Progenitor cell of endocrine pancreas (in vitro differentiated cells): ENCODE measurements at places on chromosomes 12 and 14. TPM values are rescaled to one million over a fixed set of nuclear protein-coding genes. Genes with fewer than 3 reads are reported as not detected.
A peak's percentile ranks its signal among the peaks of the same experiment; 100 is the strongest.

DNA sequence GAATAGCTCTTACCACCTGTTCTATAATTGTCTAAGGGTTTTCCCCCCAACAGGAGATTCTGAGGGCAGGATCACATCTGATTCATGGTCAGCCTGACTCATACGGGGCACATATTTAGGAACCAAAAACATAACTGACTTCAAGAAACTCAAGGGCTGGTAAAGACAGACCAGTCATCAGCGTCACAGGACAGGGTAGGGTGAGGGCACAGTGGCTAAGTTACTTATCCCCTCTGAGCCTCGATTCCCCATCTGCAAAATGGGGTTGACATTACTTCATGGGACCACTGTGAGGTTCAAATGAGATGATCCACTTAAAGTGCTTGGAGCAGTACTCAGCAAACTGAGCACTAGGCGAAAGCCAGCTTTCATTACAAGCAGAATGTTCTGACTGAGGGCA is 606 bp downstream of the CINP start:
- DNase-seq: no peak

- DNase-seq: no peak
Measured at GRCh38 chr14:39342768-39343167, 89.5 kb downstream of the FBXO33 start.

GRCh38 chr14:92556255-92556741 is 42.7 kb downstream of the RIN3 start:
- no peak for DNase-seq

- no peak for DNase-seq
Measured at GRCh38 chr12:124809878-124810277, 53.8 kb downstream of the SCARB1 start.

DNA sequence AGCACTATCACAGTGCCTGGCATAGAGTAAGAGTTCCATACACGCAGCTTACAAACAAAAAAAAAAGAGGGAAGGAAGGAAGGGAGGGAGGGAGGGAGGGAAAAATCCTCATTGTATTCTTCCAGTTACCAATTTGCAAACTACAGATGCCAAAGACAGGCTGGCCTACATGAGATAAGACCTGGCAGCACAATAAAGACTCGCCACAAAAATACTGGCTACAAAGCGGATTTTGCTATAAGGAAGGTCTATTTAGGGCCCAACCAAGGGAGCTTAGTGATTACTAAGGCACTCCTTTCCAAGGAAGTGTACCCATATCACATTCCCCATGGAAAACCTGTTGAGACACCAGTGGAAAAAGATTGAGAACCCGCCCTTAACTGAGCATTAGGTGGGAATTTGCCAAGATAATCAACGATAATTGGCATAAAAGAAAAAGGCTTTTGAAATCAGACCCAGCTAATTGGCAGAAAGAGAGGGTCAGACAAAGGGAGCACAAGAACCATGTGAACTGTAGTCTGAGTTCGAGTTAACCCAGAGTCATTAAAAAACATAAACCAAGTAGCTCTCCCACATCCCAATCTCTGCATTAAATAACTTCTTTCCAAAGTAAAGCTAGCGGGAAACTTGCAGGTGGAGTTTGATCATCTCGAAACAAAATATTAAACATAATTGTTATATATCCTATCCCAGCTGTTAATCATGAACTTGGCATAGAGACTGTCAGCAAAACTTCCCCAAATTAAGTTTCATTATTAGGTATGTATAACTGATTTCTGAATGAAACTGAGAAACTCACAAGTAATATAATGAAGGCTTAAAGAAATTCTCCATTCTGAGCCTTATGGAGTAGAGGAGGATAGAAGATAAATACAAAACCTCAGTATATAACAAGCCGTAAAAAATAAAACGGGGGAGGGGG is 50.1 kb downstream of the PHLDA1 start:
- no peak for DNase-seq

GRCh38 chr12:42017051-42017450 is 127.6 kb downstream of the GXYLT1 start:
- DNase-seq: no peak

DNA sequence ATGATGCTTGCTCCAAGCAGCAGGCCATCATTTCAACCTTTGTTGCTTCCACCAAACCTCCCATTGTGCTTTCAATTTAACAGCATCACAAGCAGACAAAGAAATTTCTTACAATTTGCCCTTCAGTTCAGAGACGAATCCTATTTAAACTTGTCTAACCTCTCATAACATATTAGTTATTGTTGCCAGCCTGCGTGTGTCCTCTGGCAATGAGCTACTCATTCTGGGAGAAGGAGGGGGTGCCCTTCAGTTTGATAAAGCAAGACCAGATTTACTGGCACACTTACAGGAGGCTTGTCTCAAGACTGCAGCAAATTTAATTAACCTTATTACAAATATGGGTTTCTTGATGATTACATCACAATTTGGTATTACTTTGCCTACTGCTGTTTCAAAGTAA is 203.6 kb upstream of the SOX5 start:
- DNase-seq: no peak

DNA sequence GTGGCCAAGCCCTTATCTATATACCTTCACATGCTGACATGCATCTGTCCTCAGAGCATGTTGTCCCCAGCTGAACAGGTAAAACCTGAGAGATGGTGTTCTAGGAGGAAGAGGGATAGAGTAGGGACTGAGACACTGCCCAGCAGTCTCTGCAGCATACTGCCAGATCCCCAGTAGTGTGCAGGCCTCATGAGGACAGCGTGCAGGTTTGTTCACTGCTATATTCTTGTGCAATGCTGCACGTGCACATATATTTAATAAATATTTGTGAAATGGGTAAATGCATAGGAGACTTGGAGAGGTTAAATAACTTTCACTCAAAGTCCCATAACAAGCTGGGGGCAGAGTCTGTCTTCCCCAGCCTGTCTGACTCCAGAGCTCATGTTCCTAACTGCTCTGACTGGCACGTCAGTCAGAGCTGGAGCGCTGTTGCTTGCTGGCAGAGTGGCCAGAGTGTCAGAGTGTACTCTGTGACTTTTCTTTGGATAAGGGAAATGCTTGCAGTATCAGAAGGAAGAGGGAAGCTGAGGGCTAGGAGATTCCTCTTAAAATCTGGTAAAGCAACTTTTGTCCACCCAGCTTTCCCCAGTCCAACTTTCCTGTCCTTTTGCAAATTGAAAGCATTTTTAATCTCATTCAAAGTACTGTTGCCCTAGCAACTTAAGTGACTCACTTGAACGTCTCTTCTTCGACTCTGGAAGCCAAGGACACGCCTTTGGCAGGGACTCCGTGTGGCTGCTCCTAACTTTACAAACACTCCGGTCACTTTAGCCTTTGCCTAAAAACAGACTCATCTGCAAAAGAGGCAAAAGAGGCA is 14.9 kb upstream of the POLR3B start:
- no peak for DNase-seq

GRCh38 chr14:61527325-61528100 is 167.8 kb upstream of the HIF1A start:
- DNase-seq: no peak

- DNase-seq: peak; percentile 3
Measured at GRCh38 chr14:68627050-68627867, 165.6 kb downstream of the ZFP36L1 start.

DNA sequence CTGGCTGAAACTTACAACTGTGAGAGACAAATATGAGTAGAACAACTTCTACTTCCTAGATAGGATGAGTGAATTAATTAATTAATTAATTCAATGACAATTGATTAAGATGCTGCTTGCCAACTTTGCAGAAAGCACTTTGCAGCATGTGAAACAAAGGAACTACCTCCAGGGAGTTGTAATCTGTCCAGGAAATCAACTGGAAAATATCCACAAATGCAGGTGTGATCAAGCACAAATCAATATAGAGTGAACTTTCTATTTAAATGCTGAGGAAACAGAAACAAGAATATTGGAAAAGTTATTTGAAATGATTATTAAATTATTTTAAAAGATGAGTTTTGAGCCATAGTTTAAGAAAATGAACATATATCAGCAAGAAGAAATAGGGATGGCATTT is 163.9 kb upstream of the ARID2 start:
- DNase-seq: no peak

GRCh38 chr14:59308673-59309072 is 120.2 kb downstream of the DAAM1 start:
- no peak for DNase-seq

The OTUB2 gene
- 7.0 and 7.4 TPM in 2 replicates for total RNA-seq

The SLCO1C1 gene
- 2.1 and 2.5 TPM in 2 replicates for total RNA-seq

The RASSF9 gene
- 3.3 and 4.0 TPM in 2 replicates for total RNA-seq

The OASL gene
- not detected in 2 replicates for total RNA-seq

The LRTM2 gene
- total RNA-seq: 0.48 and 0.53 TPM in 2 replicates

The LRFN5 gene
- total RNA-seq: 0.46 and 0.87 TPM in 2 replicates

The SLC6A12 gene
- 3.1 and 4.7 TPM in 2 replicates for total RNA-seq

The CLEC4E gene
- total RNA-seq: not detected in 2 replicates

The KRT78 gene
- not detected in 2 replicates for total RNA-seq

The FAM186B gene
- 0.20 and 0.24 TPM in 2 replicates for total RNA-seq

The IL23A gene
- 0.67 and 0.89 TPM in 2 replicates for total RNA-seq

The A2ML1 gene
- 0.19 and 0.38 TPM in 2 replicates for total RNA-seq
